IMR-90 (cell line): ENCODE measurements at places on chromosomes 7 and 10. TPM values are rescaled to one million over a fixed set of nuclear protein-coding genes. Genes with fewer than 3 reads are reported as not detected.

TRIM73 gene
- 0.18 and 0.28 TPM in 2 replicates for total RNA-seq

BBIP1 gene
- 17.4 and 21.7 TPM in 2 replicates for total RNA-seq

DYNC1I1 gene
- total RNA-seq = under 0.01 TPM in 1 of 2 replicates, not detected in the other

SPAM1 gene
- not detected in 2 replicates for total RNA-seq

ENTPD7 gene
- 20.0 and 23.3 TPM in 2 replicates for total RNA-seq

- H3K27ac ChIP-seq = no peak overlapping the region
- peaks cover 7% of the 10 kb centered on the region for H3K4me1 ChIP-seq
- peak; percentile 53 for DNase-seq
These were observed 237.3 kb downstream of the AHR start for GRCh38 chr7:17535776-17536175.

- peak; percentile 5 for DNase-seq
- no peaks in the 10 kb centered on the region for H3K4me1 ChIP-seq
- H3K36me3 ChIP-seq = no peaks in the 10 kb centered on the region
- no peak overlapping the region for H3K27ac ChIP-seq
- no peak overlapping the region for H3K4me3 ChIP-seq
- H3K27me3 ChIP-seq = no peaks in the 10 kb centered on the region
These were observed 434.0 kb downstream of the INHBA start for GRCh38 chr7:41268878-41269277.

DNA sequence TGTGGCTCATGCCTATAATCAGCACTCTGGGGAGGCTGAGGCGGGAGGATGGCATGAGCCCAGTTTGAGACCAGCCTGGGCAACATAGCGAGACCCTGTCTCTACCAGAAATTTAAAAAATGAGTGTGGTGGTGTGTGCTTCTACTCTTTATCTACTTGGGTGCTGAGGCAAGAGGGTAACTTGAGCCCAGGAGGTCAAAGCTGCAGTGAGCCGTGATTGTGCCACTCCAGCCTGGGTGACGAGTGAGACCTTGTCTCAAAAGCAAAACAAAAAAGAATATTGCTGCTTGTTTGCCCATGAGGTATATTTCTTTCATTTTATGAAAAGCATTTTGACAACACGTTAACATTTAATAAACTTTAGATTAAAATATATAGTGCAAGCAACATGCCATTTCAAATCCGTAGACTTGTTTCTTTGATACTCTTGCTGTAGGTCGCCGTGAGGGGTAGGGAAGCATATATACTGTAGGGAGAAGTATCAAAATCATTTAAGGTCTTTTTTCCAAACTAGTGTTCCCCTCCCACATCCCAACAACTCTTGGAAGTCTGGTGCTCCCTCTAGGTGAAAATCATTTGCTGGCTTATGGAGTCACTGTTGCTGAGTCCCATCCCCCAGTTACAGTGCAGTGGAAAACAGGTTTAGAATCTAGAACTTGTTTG is 4.3 kb upstream of the LSMEM1 start:
- H3K4me3 ChIP-seq = no peak overlapping the region
- no peaks in the 10 kb centered on the region for H3K27me3 ChIP-seq
- DNase-seq = no peak
- peaks cover 24% of the 10 kb centered on the region for H3K36me3 ChIP-seq
- H3K27ac ChIP-seq = no peak overlapping the region
- H3K4me1 ChIP-seq = peaks cover 3% of the 10 kb centered on the region; the same call in 1 of the 2 replicates

DNA sequence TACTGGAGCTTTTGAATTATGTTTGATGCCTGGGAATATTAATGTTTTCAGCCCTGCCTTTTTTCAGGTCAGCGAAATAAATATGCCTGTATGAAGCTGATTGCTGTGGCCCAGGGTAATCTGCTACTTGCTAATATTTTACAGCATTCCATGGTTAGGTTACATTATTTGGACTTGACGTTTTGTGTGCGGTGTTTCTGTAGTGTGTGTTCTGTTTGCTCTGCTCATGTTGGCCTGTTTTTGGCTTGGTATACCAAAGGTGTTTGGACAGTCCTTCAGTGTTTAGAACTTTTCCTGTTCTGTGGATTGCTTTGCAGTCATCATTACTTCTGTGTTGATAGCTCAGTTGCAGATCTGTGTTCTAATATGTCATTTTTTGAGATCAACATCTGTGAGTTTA is 11.5 kb downstream of the ZRANB1 start:
- H3K27me3 ChIP-seq = no peaks in the 10 kb centered on the region
- H3K27ac ChIP-seq = no peak overlapping the region
- H3K4me3 ChIP-seq = no peak overlapping the region
- no peak for DNase-seq

- peaks cover 3% of the 10 kb centered on the region; the same call in 1 of the 2 replicates for H3K4me1 ChIP-seq
- H3K27ac ChIP-seq = no peak overlapping the region
- no peak overlapping the region for H3K4me3 ChIP-seq
- no peaks in the 10 kb centered on the region for H3K36me3 ChIP-seq
These were observed 157.1 kb downstream of the PIP4K2A start for GRCh38 chr10:22557321-22557720.

DNA sequence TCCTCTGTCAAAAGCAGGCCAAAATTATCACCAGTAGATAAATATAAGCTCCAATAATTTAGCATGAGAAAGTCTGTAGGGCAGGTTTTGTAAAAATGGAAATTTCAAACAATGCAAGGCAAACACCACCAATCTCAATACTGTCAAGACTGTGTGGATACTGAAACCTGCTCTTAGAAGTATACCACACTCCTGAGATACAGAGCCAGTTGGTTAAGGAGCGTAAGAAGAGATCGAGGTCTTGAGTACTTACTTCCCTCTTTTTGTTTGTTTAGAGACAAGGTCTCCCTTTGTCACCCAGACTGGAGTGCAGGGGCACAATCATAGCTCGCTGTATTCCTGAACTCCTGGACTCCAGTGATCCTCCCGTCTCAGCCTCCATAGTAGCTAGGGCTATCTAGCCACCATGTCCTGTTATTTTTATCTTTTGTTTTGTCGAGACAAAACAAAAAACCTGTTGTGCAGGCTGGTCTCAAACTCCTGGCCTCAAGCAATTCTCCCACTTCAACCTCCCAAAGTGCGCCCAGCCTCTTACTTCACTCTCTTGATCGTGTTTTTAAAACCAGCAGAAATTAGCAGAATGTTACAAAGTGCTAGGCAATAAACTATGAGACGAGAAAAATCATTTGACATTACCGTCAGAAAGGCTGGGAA is 205.7 kb downstream of the PARD3 start:
- no peak overlapping the region for H3K27ac ChIP-seq
- no peaks in the 10 kb centered on the region for H3K36me3 ChIP-seq
- peaks cover 2% of the 10 kb centered on the region; the same call in 1 of the 2 replicates for H3K4me1 ChIP-seq
- no peak for DNase-seq

DNA sequence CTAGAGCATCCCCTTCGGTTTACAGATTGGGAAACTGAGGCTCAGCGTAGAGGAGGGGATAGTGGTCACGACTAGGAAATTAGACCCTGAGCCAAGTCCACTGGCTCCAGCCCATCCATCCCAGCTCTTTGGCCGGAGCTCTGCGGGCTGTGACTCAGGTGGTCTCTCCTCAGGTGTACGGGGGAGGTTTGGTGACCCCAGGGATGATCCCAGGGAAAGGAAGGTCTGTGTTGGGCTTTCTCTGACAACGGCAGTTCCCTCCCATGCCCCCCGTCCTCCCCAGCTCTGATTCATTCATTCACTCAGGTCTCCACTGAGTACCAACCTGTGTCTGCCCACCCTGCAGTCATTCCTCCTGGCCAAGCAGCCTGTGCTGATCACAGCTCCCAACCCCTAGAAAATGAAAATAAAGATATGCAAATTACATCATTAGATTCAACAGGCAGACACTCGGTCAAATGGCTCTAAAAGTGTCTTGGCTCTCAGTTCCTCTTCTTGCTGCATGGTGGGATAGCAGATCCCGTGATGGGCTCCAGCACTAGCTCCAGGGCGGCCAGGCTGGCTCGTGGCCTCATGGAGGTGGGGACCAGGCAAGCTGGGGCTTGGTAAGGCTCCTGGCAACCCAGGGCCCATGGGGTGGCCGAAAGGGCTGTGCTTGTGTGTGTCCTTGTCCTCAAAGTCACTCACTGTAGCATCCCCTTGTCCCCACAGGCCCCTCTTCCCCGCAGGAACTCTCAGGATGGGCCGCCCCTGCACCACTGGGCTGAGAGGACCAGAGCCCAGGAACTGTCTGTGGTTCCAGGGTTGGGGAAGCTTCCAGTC is 37.8 kb downstream of the CLRN3 start:
- no peak overlapping the region for H3K4me3 ChIP-seq
- no peaks in the 10 kb centered on the region for H3K4me1 ChIP-seq
- H3K27ac ChIP-seq = no peak overlapping the region
- no peaks in the 10 kb centered on the region for H3K27me3 ChIP-seq
- no peaks in the 10 kb centered on the region for H3K36me3 ChIP-seq
- DNase-seq = no peak

GRCh38 chr7:47496056-47496665 is 85.8 kb downstream of the TNS3 start:
- H3K4me1 ChIP-seq = peaks cover 19% of the 10 kb centered on the region
- DNase-seq = no peak
- no peak overlapping the region for H3K27ac ChIP-seq

GRCh38 chr7:151342102-151342646 is 562 bp downstream of the NUB1 start:
- peak overlapping the region; percentile 99 for H3K4me3 ChIP-seq
- H3K27ac ChIP-seq = peak overlapping the region; percentile 75
- H3K4me1 ChIP-seq = peaks cover 3% of the 10 kb centered on the region
- DNase-seq = no peak

- DNase-seq = no peak
- no peaks in the 10 kb centered on the region for H3K36me3 ChIP-seq
- H3K4me1 ChIP-seq = no peaks in the 10 kb centered on the region
These were observed 125.6 kb upstream of the TMEM106B start for GRCh38 chr7:12085516-12085915.
